ENCODE measurements at places on chromosomes 2 and 18. TPM values are rescaled to one million over a fixed set of nuclear protein-coding genes. Genes with fewer than 3 reads are reported as not detected.

The DSC1 gene
- total RNA-seq, result under 0.01 TPM

The CRYGD gene
- not detected for total RNA-seq

The MRPL19 gene
- total RNA-seq, result 28.5 TPM

The NEUROD1 gene
- total RNA-seq, result not detected

The SLC16A14 gene
- 0.23 TPM for total RNA-seq

The BOLL gene
- total RNA-seq, result not detected

The GKN1 gene
- total RNA-seq, result not detected

The FN1 gene
- 18,337 TPM for total RNA-seq

The TRABD2A gene
- 0.51 TPM for total RNA-seq

The IL36G gene
- not detected for total RNA-seq

The FBXO48 gene
- 0.43 TPM for total RNA-seq

The TMEM198 gene
- total RNA-seq, result 1.9 TPM

The SGPP2 gene
- not detected for total RNA-seq

The ATP6V1C2 gene
- 0.23 TPM for total RNA-seq

The ASPRV1 gene
- 0.70 TPM for total RNA-seq

The CDH19 gene
- total RNA-seq, result not detected

The NEURL3 gene
- total RNA-seq, result not detected

The SLC11A1 gene
- 0.35 TPM for total RNA-seq

The TMEM247 gene
- not detected for total RNA-seq

The TXNDC2 gene
- total RNA-seq, result 0.12 TPM

The STK39 gene
- 6.9 TPM for total RNA-seq

The B4GALT6 gene
- total RNA-seq, result 2.0 TPM

The NT5DC4 gene
- total RNA-seq, result not detected

The SRD5A2 gene
- total RNA-seq, result not detected

The ATP8B1 gene
- 4.8 TPM for total RNA-seq

The CACNB4 gene
- total RNA-seq, result 0.93 TPM

The ACVR1C gene
- not detected for total RNA-seq

The LIMS1 gene
- 59.5 TPM for total RNA-seq

The MAP3K19 gene
- total RNA-seq, result not detected

The MOCOS gene
- total RNA-seq, result 3.2 TPM

The TGIF1 gene
- total RNA-seq, result 95.0 TPM

The CPO gene
- total RNA-seq, result not detected

The LDAH gene
- 12.6 TPM for total RNA-seq

The MSH2 gene
- 6.2 TPM for total RNA-seq

The GBX2 gene
- not detected for total RNA-seq

The ABCG8 gene
- total RNA-seq, result not detected

The SP5 gene
- not detected for total RNA-seq

The GATA6 gene
- total RNA-seq, result 89.5 TPM

The NT5C1B gene
- total RNA-seq, result not detected

The HOXD4 gene
- total RNA-seq, result 2.7 TPM

The ATL2 gene
- total RNA-seq, result 21.4 TPM

The ERFE gene
- 11.2 TPM for total RNA-seq

The CYP26B1 gene
- total RNA-seq, result 0.51 TPM

The SULT1C4 gene
- not detected for total RNA-seq

The STON1 gene
- total RNA-seq, result 28.6 TPM

The AQP12A gene
- total RNA-seq, result not detected

The PDCD1 gene
- 0.12 TPM for total RNA-seq

The DNER gene
- total RNA-seq, result 0.58 TPM

The SCN7A gene
- 4.3 TPM for total RNA-seq

The INO80C gene
- 1.6 TPM for total RNA-seq

The GPAT2 gene
- total RNA-seq, result 1.3 TPM

The COL6A3 gene
- total RNA-seq, result 649 TPM

The RAB17 gene
- total RNA-seq, result 1.6 TPM

The CFAP53 gene
- under 0.01 TPM for total RNA-seq

The KCNK3 gene
- 0.09 TPM for total RNA-seq

The KATNAL2 gene
- 10.8 TPM for total RNA-seq

The ZSWIM2 gene
- total RNA-seq, result not detected

Data from pericardium fibroblast (primary cell).